ENCODE measurements at places on chromosomes 16 and 17. TPM values are rescaled to one million over a fixed set of nuclear protein-coding genes. Genes with fewer than 3 reads are reported as not detected.

The STH gene
- not detected for total RNA-seq

The HSD11B2 gene
- total RNA-seq = not detected

DNA sequence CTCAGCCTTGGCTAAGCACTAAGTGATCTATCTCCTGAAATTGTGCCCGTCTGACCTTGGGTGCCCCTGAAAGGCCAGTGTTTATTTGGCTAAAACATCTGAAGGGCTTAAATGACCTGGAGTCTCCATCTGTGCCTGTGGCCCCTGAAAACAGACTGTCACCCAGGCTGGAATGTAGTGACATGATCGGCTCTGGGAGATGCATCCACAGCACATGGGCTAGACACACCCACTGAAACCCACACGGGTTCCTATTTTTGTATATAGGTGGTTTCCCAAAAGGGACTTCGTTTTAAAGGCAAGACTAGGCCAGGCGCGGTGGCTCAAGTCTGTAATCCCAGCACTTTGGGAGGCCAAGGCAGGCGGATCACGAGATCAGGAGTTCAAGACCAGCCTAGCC lies 13.5 kb downstream of the CEP295NL start:
- no peak for DNase-seq
- H3K36me3 ChIP-seq = peaks cover 31% of the 10 kb centered on the region
- peaks cover 7% of the 10 kb centered on the region for H3K4me1 ChIP-seq
- no peak overlapping the region for H3K4me3 ChIP-seq
- H3K27me3 ChIP-seq = no peaks in the 10 kb centered on the region
- H3K27ac ChIP-seq = no peak overlapping the region

GRCh38 chr16:30740364-30741251 lies 7.6 kb upstream of the PHKG2 start:
- peak overlapping the region; percentile 47 for H3K27ac ChIP-seq
- H3K4me3 ChIP-seq = no peak overlapping the region
- H3K4me1 ChIP-seq = peaks cover 23% of the 10 kb centered on the region
- peak; percentile 98 for DNase-seq

DNA sequence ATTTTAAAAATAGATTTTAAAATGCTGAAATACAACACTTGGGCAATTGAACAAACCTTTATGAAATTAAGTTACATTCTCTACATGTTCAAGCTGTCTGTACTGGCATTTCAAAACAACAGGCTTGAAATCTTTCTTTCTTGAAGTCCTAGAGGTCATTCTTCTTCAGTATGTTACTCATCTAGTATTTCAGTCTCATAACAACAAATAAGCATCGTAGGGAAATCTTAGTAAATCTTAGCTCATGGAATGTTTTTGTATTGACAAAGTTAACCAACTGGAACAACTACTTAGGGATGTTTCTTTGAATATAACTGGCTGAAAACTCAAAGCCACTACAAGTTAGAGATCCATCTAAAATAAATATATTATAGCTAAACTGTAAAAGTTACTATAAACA lies 96.6 kb downstream of the KIF2B start:
- no peaks in the 10 kb centered on the region for H3K36me3 ChIP-seq
- no peak overlapping the region for H3K27ac ChIP-seq
- DNase-seq = no peak

GRCh38 chr17:8711291-8711690 lies 33.3 kb downstream of the CCDC42 start:
- no peak for DNase-seq
- no peak overlapping the region for H3K27ac ChIP-seq
- no peaks in the 10 kb centered on the region for H3K36me3 ChIP-seq
- no peaks in the 10 kb centered on the region for H3K4me1 ChIP-seq

GRCh38 chr17:42760652-42761581 lies at the start of gene RAMP2:
TSS of gene RAMP2 (plus strand) at chr17:42761227. CDS start at chr17:42761262, 35 bp downstream.
- H3K36me3 ChIP-seq = no peaks in the 10 kb centered on the region
- H3K4me1 ChIP-seq = no peaks in the 10 kb centered on the region
- no peak for DNase-seq
- H3K27ac ChIP-seq = no peak within 1 kb of the TSS
- peak within 1 kb of the TSS; percentile 54 for H3K4me3 ChIP-seq

- H3K4me3 ChIP-seq = no peak overlapping the region
- H3K4me1 ChIP-seq = peaks cover 20% of the 10 kb centered on the region
- DNase-seq = no peak
- no peak overlapping the region for H3K27ac ChIP-seq
- H3K36me3 ChIP-seq = no peaks in the 10 kb centered on the region
Measured at GRCh38 chr17:65739034-65739433, 177.6 kb upstream of the AXIN2 start.

DNA sequence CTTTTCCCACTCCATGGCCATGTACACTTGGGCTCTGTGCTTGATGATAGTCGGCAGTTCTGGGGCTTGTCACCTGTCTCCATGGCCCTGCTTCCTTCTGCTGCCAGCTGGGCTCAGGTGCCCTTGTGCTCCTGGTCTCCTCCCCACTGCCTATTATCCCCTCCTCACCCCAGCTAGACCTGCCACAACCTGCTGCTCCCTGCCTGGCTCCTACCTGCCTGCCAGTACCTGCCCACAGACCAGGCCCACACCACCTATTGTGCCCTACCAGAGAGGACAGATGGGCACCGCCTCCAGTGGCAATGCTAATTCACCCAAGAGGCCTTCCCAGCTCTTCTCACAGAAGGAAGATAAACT lies 538 bp upstream of the RAPGEFL1 start:
- H3K4me3 ChIP-seq = no peak overlapping the region
- no peak for DNase-seq
- no peak overlapping the region for H3K27ac ChIP-seq

GRCh38 chr16:10577305-10578202 lies 2.8 kb downstream of the EMP2 start:
- peak overlapping the region; percentile 88 for H3K4me3 ChIP-seq
- DNase-seq = peak; percentile 85
- H3K4me1 ChIP-seq = peaks cover 42% of the 10 kb centered on the region
